ENCODE measurements at places on chromosomes 3 and 15. TPM values are rescaled to one million over a fixed set of nuclear protein-coding genes. Genes with fewer than 3 reads are reported as not detected.
A peak's percentile ranks its signal among the peaks of the same experiment; 100 is the strongest.

Gene CPLX3
- polyA plus RNA-seq, result not detected

Gene ZNF774
- polyA plus RNA-seq, result 6.7 TPM

DNA sequence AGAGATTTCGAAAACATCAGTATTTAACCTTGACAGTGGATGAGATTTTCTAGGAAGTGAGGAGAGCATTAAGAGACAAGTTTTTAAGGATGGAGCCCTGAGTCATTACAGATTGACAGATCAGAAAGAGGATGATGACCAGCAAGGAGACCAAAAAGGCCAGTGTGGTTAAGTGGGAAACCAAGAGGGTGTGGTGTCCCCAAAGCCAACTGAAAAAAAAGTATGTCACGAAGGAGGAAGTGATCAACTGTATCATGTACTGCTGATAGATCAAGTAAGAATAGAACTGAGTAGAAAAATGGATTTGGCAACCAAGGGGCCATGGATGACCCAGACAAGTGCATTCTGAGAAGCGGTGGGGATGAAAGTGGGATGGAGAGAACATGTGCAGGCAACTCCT is 491.8 kb downstream of the FHIT start:
- no peak for DNase-seq

- peak; percentile 61 for DNase-seq
These were observed 6.3 kb downstream of the GORASP1 start for GRCh38 chr3:39101022-39101689.

DNA sequence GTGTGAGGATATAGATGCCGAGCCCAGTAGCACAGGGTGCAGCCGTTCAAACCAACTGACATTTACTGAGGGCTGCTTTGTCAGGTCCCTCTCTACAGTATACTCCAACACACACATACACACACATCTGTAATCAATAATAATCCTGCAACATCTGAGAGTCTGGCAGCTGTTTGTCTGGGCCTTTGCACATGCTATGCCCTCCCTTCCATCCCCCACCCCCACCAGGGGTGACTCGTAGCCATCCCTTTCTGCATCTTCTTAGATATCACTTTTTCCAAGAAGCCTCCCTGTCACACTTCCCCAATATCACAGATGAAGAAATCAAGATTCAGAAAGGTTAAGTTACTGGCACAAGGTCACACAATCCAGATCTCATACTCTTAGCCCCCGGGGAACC is 13.7 kb downstream of the SPATA12 start:
- no peak for DNase-seq

- no peak for DNase-seq
These were observed 374.3 kb upstream of the TGFBR2 start for GRCh38 chr3:30232142-30232541.
